Activated CD8-positive, alpha-beta memory T cell treated with anti-CD3 and anti-CD28 coated beads for 4 hours (primary cell): ENCODE measurements at places on chromosomes 5 and 9.

- no peak for DNase-seq
Observed at GRCh38 chr5:20609126-20609525, 621.1 kb upstream of the CDH18 start.

- no peak for DNase-seq
Observed at GRCh38 chr9:125897481-125897880, 150.3 kb downstream of the PBX3 start.

- no peak for DNase-seq
Observed at GRCh38 chr9:88628114-88628513, 93.1 kb downstream of the NXNL2 start.

DNA sequence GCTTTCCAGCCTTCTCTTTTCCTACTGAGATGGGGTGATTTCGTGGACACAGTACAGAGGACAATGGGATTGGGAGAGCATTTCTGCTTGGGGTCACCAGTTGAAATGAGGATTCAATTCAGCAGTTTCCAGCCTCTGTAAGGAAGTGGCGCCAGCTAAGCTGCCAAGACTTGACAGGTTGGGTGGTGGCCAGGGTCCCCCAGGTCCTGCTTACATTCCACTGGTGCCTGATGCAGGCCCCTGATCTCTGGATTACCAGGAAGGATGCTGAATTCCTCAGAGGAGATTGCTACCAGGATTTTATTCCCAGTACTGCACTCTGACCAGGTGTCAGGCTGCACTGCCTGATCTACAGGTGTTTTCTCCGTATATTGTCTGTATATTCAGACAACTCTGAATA is 119.7 kb downstream of the PSD2 start:
- no peak for DNase-seq

DNA sequence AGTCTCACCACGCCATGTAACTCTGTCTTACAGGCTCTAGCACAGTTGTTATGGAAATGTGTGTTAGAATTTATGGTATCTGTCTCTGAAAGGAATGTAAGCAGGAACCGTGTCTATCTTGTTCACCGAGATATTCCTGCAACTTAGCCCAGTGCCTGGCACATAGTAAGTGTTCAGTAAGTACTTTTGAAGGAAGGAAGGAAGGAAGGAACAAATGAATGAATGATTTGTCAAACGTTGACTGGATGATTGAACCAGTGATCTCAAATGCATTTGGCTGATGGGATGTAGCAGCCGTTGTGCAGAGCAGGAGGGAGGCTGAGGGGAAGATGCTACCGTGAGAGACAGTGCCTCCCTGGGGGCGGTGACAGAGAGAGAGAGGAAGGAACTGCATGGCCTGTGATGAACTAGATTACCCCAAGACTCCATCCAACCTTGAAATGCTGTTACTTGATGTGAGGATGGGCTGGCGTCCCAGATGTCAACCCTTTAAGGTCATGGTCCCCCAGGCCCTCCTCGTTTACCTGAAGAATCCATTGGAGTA is 47.5 kb upstream of the PPARGC1B start:
- no peak for DNase-seq

GRCh38 chr5:133467335-133467779 is 145.0 kb downstream of the FSTL4 start:
- DNase-seq, result no peak

GRCh38 chr9:135960411-135961276 is 529 bp downstream of the UBAC1 start:
- no peak for DNase-seq

DNA sequence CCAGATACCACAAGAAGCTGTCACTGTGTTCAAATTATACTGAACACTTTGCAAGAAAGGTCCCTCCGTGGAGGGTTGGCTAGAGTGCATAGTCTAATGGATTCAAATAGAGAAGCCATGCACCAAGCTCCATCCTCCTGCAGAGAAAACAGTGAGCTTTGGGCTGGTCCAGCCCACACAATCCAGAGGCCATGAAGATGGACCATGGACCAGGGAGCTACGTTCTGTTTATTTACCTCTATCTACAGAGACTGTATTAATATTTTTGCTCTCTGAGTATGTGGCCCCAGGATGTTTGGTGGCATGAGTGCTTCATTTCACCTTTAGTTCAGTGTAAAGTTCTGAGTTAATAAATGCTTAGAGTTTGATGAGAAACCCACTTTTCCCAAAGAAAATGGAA is 114.8 kb upstream of the PJA2 start:
- DNase-seq, result no peak

DNA sequence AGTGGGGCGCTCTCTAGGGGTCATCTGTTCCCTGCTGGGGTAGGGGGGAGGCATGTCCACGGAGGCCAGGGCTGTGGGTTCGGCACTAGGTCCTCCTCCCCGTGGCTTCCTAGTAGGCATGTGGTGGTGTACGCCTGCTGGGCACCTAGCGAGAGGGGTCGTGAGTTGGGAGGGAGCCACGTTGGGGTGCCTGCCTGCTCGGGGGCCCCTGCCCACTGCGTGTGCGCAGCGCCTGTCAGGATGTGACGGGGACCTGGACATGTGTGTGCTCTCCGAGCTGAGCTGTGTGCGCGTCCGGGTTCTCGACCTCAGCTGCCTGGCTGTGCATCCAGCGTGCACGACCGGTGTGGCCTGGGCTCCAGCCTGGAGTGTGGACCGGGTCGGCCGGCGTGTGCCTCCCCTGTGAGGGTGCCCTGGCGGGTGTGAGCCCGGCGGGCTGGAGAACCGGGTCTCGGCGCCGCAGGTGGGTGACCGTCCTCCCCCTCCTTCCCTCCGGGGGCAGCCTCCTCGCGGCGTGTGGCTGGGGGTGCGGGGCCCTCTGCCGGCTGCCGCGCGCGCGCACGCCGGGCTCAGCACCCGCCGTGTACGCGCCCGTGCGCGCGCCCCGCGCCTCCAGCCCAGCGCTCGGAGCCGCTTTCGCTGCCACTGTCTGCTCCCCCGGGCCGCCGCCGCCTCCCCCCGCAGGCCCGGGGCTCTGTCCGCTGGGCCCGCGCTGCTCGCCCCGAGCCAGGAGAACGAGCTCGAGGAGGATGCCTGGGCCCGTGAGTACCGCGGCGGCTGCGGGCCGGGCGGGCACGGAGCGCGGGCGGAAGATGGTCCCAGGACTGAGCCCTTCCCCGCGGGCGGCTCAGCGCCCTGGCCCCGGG is at the start of gene PRR7:
PRR7 (plus strand) TSS at position 615 of the 866 bp plus-strand sequence. CDS start 8,254 bp downstream, outside the sequence.
- DNase-seq, result peak; percentile 50

- no peak for DNase-seq
Observed at GRCh38 chr9:79768194-79768593, 196.4 kb downstream of the TLE4 start.

DNA sequence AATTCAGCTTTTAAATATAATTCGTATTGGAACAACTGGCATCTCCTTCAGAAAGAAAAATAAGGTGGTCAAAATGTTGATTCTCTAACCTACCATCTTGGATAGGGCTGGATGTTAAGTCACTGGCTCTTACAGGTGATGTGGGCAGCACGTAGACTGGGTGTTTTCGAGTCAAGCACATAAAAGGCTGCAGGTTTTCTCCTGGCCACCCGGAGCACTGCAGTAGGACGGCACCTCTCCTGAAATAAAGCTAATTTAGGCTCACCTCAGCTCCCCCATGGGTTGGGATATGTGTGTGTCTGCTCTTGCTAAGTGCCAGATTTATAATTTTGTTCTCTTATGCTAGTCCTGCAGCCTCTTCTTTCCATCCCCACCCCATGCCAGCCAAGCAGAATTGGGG is 80.3 kb downstream of the IQGAP2 start:
- no peak for DNase-seq

DNA sequence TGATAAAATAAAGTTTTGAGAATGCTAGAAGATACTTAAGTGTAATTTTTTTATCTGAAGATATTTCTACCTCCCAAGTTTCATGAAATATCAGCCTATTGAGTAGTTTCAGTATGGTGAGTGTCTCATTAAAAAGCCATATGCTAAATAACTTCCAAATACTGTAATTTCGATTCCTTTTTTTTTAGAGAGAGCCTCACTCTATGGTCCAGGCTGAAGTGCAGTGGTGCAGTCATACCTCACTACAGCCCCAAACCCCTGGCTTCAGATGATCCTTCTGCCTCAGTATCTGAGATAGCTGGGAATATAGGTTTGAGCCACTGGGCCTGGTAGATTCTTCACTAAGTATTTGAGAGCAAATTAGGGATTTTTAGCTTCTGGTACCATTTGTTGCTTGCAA is 24.5 kb downstream of the CDC42SE2 start:
- DNase-seq, result no peak

- DNase-seq, result no peak
Observed at GRCh38 chr5:167743695-167744464, 547.6 kb upstream of the WWC1 start.

DNA sequence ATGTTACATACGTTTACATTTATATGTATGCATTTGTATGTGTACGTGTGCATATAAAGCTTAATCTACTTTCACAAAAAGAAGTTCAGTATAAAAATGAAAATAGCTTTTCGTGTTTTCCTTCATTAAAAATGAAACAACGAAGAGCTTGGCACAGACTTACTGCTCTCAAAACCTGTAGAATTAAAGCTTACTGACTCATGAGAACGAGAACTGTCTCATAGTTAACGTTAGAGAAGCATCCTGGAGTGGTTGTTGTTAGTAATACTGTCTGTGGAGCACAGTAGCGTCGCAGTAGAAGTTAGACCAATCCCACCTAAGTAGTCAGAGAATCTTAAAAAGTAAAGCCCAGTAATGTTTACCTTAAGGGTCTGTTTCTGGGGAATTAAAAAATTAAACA is 1.3 kb downstream of the MAT2B start:
- no peak for DNase-seq

DNA sequence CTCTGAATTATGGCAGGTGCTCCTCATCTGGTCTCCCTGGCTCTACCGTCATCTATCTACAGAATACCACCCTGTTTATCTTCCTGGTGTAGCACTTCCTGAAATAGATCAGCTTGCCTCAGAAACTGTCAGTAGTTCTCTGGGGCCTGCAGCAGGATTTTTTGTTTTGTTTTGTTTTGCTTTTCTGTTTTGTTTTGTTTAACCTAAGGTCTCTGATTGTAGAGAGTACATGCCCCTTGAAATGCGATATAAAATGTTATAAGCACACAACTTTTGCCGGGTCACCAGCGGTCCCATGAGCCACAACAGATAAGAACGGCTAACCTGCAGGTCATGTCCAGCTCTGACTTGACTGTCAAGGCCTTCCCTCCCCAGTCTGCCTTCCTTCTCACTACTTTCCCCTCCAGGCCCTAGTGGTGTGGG is 26.6 kb upstream of the CREBRF start:
- DNase-seq, result no peak

DNA sequence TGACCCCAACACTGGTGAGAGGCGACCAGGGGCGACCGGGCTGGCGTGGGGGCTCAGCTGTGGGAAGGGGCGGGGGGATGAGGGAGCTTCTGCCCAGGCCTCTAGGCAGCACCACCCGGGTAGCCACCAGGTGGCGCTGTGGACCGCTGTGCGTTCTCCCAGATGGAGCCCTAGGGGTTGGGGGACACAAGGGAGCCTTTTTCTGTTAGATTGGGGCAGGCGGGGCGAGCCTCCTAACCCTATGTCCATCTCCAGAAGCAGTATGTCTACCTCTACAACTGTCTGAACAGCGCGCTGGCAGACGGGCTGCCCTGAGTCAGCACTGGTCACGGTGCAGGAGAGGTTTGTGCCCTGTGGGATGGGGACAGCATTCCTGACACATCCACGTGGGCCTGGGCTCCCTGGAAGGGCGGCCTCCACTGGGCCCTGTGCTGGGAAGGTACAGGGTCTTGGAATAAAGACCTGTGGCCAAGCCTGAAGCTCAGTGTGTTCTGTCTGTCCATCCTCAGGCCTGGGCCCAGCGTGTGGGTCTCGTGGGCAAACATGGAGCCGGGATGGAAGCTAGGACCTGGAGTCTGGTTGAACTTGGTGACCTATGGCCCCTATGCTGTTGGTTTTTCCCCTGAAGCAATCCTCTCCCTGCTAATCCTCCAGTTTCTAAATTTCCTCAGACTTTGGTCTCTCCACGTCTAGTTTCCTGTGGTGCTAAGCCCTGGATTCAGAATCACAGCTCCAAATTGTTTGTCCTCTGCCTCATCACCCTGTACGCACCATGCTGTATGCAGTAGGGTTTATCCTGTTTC is 23.1 kb upstream of the SPTLC1 start:
- peak; percentile 45 for DNase-seq

DNA sequence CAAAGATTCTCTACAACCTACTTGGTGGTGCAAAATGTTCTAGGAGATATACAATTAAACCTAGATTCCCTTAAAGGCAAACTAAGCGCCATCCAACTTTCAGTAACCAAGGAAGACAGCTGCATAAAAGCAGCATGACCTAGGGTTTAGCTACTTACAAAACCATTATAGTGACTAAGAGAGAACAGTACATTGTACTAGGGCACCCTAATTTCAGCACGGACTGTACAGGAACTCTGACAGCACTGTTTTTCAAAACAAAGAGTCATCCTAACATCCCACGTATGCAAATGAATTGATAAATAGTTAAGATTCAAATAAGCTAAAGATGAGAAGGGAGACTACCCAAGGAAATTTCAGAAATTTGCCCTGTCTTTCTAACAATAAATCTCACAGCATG is 30.0 kb downstream of the STRBP start:
- DNase-seq, result no peak

- no peak for DNase-seq
Observed at GRCh38 chr5:23400951-23401350, 106.5 kb upstream of the PRDM9 start.

DNA sequence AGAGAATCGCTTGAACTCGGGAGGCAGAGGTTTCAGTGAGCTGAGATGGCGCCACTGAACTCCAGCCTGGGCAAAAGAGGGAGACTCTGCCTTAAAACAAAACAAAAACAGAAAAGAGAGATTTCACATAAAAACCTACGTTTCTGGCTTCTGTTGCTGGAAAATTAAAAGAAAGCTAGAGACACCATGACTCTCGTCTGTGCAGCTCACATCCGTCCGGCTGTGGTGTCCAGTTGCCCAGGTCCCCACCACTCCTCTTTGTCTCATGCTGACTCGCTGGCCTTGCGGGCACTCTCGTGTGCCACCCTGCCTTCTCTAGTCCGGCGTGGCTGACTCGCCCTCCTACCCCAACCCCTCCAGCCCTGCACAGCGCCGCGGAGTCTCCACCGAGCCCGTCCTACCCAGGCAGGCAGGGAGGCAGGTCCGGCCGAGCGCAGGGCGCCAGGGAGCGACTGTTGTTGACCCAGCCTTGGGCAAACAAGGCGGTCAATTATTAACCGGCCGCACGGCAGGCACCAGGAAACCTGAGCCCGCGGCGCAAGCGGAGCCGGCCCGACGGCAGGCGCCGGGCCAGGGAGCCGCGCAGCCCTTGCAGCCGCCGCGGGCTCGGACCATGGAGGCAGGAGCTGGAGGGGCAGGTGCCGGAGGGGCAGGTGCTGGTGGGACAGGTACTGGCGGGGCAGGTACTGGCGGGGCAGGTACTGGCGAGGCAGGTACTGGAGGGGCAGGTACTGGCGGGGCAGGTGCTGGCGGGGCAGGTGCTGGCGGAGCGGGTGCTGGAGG is at the start of gene PRRT1B:
PRRT1B (plus strand) TSS at position 521 of the 783 bp plus-strand sequence; CDS start at position 614, 93 bp downstream.
- no peak for DNase-seq

- no peak for DNase-seq
Observed at GRCh38 chr5:27701931-27702903, 663.8 kb upstream of the CDH9 start.

DNA sequence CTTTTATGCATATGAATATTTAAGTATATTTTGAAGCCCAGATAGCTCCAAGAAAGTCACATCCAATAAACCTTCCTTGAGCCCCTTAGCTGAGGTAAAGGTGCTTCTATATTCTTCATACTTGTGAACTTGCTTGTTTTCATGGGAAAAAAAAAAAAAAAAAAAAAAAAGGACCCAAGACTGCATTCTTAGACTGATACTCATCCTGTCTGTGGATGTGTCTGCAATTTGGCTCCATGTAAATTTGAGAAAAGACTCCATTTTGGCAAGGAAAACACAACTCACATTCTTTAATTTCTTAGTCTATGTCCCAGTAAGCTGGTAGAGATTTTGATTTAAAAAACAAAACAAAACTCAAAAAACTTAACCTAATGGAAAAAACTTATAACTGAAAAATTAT is 238.3 kb downstream of the FBXL17 start:
- no peak for DNase-seq
